ENCODE measurements at places on chromosomes 4 and X. TPM values are rescaled to one million over a fixed set of nuclear protein-coding genes. Genes with fewer than 3 reads are reported as not detected.

DNA sequence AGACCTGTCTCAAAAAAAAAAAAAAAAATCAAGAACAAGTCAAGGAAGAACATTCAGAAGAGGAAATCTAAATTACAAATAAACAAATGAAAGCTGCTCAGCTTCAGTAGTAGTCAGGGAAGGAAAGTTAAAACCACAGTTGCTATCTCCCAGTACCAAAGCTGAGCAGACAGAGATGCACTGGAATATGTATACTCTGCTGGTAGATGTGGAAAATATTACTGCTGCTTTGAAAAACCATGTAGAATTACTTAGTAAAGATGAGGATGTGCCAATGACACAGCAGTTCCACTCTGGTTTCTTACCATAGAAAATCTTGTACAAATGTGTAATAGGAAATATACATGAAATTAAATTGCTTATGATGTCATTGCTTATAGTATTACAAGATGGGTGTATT lies 25.1 kb upstream of the PRKX start:
- no peak for DNase-seq

GRCh38 chr4:186226521-186227189 lies 652 bp upstream of the KLKB1 start:
- DNase-seq = no peak

BST1 gene
- 9.4 TPM for total RNA-seq

DNA sequence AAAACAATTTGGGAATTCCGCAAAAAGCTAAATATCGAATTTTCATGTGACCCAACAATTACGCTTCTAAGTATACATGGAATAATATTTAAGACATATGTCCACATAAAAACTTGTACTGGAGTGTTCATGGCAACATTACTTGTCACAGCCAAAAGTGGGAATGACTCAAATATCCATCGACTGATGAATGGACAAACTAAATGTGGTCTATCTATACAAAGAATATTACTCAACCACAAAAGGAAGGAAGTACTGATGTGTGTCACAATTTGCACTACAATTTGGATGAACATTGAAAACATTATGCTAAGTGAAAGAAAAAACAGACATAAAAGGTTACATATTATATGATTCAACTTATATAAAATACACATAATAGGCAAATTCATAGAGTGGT lies 71.9 kb downstream of the AFF2 start:
- no peak for DNase-seq

LNX1 gene
- total RNA-seq = 9.4 TPM

GRCh38 chr4:82005158-82005557 lies 368.6 kb downstream of the HNRNPD start:
- DNase-seq = no peak

POF1B gene
- total RNA-seq = 21.4 TPM

DNA sequence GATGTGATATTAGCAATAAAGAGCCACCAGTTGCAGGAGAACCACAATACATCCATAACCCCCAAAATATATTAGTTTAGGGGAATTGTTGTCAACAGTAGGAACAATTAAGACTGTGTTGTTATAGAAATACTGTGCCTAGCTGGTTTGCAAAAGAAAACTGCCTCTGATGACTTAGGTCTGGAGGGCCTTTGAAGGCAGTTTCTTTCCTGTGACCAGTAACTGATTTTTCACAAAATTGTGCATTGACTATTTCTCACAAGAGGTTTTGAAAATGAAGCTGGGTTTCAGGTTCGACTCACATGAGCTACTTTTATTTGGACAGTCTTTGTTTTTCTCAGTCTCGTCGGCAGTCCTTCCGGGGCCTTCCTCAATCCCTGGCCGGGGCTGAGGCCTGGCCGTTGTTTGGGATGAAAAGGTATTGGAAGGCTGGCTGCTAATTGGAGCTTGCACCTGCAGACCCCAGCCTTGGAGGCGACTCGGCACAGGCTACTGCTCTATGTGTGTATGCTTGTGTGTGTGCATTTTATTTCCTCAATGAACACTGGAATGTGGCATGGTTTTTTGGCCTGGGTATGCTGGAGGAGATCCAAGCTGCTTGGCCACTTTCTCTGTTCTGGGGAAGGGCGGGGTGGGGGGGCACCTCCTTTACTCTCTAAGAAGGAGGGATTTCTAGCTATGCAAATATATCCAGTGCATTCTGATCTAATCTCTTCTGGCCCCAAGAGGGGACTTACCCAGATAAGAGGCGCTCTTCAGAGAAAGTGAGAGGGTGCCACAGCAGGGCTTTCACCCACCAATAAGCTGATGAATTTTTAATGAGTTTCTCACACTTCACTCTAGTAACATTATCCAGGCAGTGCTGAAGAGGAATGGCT lies 49.5 kb upstream of the LNX1 start:
- no peak for DNase-seq

DCAF12L2 gene
- total RNA-seq = not detected

- no peak for DNase-seq
These were observed 2.8 kb upstream of the AMTN start for GRCh38 chr4:70515367-70516250.

ABLIM2 gene
- 17.4 TPM for total RNA-seq

- DNase-seq = no peak
These were observed 2.3 kb upstream of the MSL3 start for GRCh38 chrX:11755724-11756123.

ADGRL3 gene
- 3.2 TPM for total RNA-seq

GRCh38 chr4:136036744-136037143 lies 1495.5 kb downstream of the PCDH18 start:
- no peak for DNase-seq

DNA sequence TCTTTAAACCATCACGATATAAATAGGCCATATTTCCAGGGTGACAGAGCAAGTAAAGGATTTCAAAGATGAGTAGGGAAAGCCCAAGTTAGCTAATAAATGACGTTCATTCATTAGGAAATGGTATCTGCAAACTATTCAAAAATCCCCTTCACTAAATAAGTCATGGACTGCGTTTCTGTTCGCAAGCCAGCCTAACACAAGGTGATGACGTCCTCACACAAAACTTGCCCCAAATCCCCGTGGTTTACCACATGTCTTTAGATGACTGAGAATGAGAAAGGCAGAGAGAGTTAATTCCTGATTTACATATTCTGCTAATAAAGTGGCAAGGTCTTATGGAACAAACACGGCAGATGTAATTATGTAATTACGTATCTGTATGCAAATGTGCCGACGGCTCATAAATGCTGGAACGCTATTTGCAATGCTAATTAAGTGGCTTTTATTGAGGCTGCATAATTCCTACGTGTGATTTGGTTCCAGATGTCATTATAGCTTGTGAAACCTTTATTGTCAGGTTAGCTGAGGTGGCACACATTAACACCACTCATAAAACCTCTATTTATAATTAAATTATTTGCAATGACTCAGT lies 437.7 kb upstream of the FRG1 start:
- DNase-seq = no peak

DNA sequence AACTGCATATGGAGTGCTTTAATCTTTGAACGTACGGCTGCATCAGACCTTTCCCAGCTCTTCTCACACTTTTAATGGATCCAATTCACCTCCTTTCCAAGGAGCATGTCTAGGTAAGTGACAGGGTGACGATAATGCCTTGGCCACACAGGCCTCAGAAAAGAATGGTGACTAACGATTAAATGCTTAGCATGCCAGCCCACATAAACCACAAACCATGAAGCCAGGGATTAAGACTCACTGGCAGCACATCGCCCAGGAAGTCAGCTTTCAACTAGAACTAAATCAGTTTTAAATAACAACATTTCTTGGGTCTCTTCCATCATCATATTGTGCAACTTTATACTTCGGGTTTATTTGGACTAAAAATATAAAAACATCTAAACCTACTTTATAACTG lies 28.7 kb downstream of the INPP4B start:
- peak; percentile 46 for DNase-seq

GRCh38 chr4:20192736-20193135 lies 59.0 kb upstream of the SLIT2 start:
- no peak for DNase-seq

CNKSR2 gene
- 0.79 TPM for total RNA-seq

GRCh38 chr4:11165052-11165451 lies 263.6 kb downstream of the HS3ST1 start:
- DNase-seq = no peak

- DNase-seq = no peak
These were observed 162.4 kb downstream of the UNC5C start for GRCh38 chr4:95386410-95386809.

DNA sequence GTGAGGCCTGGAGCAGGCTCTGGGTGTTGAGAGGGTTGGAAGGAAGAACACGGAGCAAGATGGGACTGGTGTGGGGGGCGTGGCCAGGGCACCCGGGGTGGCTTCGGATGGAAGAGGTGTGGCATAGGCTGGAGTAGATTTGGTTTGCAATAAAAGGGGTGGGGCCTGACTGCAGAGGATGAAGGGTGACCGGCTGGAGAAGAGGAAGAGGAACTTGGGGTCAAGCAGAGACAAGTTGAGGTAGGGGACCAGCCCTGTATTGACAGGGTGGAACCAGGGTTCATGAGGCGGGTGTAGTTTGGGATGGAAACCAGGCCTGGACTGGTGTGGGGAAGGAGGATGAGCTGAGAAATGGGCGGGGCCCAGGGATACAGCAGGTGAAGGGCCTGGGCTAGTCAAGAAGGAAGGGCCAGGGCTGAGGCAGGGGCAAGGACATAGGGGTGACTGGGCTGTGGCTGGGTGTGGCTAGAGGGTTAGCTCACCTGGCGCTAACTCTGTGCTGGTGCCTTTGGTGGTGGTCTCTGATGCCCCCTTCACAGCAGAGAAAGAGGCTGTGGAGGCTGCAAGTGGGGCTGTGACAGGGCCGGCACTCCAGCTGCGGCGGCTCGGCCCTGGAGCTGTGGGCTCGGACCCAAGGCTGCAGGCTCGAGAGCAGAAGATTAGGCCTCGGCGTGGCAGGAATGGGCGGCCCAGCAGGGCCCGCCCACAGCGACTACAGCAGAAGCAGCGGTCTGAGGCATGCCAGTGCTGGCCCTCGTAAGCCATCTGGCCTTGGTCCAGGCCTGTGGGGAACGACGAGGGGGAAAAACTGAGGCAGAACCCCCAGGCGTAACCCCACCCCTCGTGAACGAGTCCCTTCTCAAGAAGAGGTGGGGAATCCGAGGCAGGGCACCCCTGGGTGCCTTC lies 5.0 kb downstream of the PLP2 start:
- DNase-seq = peak; percentile 75

FAM3A gene
- 55.4 TPM for total RNA-seq

- DNase-seq = no peak
These were observed 42.0 kb upstream of the FBXW7 start for GRCh38 chr4:152577708-152578396.

DNA sequence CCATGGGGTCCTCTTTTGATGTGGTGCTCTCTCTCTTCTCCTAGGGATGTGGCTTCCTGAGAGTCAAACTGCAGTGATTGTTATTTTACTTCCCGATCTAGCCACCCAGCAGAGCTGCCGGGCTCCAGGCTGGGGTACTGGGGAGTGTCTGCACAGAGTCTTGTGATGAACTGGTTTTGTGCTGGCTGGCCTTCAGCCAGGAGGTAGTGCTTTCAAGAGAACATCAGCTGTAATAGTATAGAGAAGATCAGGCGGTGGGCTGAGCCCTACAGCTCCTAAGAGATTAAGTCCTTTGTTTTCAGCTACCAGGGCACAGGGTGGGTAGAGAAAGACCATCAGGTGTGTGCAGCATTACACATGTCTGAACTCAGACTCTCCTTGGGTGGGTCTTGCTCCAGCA lies 59.0 kb upstream of the AGTR2 start:
- DNase-seq = no peak

FGF13 gene
- 1.6 TPM for total RNA-seq

LRAT gene
- total RNA-seq = not detected

ARHGAP4 gene
- 13.4 TPM for total RNA-seq

SUPT20HL2 gene
- not detected for total RNA-seq

- no peak for DNase-seq
These were observed 201.6 kb downstream of the CPE start for GRCh38 chr4:165580351-165580905.

GRCh38 chr4:25951390-25951952 lies 37.5 kb downstream of the SMIM20 start:
- DNase-seq = no peak

DNA sequence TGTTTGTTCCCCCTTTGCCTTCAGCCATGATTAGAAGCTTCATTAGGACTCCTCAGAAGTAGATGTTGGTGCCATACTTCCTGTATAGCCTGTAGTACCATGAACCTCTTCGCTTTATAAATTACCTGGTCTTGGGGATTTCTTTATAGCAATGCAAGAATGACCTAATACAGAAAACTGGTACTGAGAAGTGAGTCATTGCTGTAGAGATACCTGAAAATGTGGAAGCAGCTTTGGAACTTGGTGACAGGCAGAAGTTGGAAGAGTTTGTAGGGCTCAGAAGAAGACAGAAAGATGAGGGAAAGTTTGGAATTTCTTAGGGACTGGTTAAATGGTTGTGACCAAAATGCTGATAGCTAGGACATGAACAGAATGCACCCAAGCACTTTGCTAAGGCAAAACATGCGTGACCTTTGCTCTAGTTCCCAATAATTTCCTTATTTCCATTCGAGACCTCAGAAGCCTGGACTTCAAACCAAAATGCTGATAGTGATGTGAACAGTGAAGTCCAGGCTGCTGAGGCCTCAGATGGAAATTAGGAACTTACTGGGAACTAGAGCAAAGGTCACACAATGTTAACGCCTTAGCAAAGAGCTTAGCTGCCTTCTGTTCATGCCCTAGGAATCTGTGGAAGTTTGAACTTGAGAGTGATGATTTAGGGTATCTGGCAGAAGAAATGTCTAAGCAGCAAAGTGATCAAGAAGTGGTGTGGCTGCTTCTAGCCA lies 3.0 kb upstream of the USP46 start:
- no peak for DNase-seq

DNA sequence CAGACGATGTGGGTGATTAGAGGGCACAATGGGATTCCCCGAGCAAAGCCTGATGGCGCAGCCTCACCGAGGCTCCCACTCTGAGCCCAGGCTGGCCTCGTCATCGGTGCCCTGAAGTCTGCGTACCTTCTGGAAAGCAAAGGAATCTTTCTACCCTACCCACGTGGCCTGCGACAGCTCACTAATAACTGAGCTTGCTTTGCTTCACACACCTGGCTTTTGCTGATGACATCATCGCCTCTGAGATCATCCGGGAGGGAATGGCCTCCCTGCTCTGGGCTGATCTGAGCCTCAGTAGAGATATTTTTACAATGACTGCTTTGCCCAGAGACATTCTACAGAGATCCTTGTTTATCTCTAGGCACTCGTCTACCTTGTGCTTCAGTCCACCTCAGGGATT lies 45.4 kb upstream of the PDLIM3 start:
- DNase-seq = no peak

DNA sequence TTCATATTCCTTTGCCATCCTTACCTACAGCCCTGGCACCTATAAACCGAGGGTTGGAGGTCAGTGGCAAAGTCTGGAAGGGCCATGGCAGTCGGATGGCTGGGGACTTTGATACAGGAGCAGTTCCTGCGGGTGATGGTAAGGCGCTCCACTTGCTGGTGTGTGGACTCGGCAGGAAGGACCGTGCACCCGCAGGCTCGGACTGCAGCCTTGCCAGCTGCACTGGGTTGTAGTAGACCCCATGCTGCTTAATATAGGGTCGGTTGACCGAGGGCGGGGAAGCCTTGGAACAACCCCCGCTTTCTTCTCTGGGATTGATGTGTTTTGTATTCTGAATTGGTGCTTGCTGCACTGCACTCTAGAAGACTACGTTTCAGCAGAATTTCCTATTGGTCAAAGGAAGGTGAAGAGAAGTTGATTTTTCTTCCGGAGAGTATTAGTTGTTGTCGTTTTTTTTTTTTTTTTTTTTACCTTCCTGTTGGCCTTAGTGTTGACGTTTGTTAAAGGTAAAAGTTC lies 638 bp downstream of the BLTP1 start:
- DNase-seq = peak; percentile 69

GRCh38 chrX:34687095-34687494 lies 30.0 kb upstream of the TMEM47 start:
- no peak for DNase-seq

GRCh38 chr4:169975838-169976796 lies 50.1 kb downstream of the MFAP3L start:
- DNase-seq = no peak

Measured in right cardiac atrium (tissue), 5 donors.